ENCODE measurements at places on chromosomes 1 and 21.

DNA sequence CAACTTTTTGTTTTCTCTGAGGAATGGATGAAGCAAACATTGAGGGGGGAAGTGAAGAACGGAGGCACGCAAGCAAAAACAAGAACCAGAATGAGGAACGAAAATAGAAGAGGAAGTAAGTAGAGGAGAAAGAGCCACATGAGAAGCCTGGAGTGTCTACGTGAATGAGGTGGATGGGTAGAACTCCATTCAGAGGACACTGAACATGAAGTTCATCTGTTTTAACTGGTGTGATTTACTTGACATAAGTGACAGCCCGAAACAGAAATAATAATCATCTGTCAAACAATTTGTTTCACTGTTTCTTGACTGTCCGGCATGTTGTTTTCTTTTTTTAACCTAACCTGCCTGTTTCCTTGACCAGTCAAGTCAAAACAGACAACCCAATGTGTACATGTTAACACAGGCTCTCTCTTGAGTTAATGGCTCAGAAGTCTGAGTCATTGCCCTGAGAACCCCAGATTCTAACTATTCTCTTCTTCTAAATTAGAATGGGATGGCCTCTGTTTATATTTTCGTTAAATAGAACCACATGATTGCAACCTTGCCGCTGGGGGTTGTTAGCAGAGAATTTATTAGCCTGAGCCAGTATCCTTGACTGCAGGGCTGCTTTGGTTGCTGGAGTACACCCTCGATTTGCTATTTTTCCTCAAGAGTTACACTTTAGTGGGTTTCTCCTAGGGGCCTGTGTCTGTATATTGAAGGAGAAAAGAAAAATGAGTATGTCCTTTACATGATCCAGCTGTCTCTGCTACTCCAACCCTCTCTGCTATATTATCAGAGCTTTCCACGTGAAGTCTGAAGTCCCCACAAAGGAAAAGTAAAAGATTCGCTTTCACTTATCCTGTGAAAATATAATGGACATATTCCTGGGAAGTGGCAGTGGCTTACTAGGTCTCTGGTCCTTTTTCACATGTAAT, 151.7 kb downstream of the ZC3H11B start:
- DNase-seq = peak; percentile 79

- no peak for DNase-seq
These were observed 52.2 kb upstream of the L1TD1 start for GRCh38 chr1:62142496-62142895.

- DNase-seq = no peak
These were observed 119.5 kb upstream of the HOOK1 start for GRCh38 chr1:59695252-59695651.

- DNase-seq = no peak
These were observed 114.6 kb downstream of the ZBTB18 start for GRCh38 chr1:244165701-244166100.

GRCh38 chr1:183480971-183481441, 8.7 kb downstream of the SMG7 start:
- DNase-seq = peak; percentile 33

GRCh38 chr1:200888349-200888838, 6.3 kb upstream of the INAVA start:
- DNase-seq = peak; percentile 85

GRCh38 chr1:37483785-37484184, 9.4 kb downstream of the ZC3H12A start:
- DNase-seq = no peak

- DNase-seq = no peak
These were observed 7.6 kb downstream of the DENND2D start for GRCh38 chr1:111192658-111193519.

DNA sequence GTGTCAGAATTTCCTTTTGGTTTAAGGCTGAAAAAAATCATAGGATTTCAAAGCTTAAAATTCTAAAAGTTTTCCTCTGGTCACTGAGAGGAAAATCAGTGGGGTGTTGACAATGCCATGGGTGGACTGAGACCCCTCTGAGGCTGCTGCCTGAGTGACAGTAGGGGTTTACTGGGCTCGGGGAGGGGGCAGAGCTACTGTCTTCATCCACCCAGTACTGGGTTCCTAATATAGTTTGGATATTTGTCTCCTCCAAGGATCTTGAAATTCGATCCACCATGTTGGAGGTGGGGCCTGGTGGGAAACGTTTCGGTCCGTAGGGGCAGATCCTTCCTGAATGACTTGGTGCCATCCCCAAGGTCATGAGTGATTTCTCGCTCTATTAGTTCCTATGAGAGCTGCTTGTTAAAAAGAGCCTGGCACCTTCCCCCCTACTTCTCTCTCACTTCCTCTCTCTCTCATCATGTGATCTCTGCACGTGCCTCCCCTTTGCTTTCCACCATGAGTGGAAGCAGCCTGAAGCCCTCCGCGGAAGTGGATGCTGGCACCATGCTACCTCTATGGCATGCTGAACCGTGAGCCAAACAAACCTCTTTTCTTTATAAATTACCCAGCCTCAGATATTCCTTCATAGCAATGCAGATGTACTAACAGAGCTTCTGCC, 72.3 kb downstream of the MAP10 start:
- no peak for DNase-seq

DNA sequence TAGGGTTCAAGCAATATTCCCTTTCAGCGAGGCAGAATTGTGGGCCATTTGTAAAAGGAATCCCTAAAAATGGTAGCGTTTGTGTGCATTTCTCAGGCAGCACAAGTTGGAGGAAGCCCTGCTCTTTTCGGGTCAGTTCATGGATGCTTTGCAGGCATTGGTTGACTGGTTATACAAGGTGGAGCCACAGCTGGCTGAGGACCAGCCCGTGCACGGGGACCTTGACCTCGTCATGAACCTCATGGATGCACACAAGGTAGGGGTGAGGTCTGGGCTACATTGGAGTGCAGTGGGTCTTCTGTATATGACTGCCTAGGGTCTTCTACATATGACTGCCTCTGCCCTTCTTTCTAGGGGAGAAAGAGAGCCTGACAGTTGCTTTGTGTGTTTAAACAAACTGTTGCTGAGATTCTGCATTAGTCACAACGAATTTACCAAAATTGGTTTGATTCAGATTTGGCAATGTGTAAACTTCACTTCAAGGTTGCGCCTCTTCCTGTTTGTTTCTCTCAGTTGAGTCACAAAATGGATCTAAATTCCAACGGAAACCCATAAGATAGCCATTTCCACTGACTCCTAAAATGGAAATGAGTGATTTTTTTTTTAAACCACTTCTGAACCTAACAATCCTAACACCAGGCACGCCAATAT, 40.4 kb upstream of the BMP8A start:
- DNase-seq = no peak

DNA sequence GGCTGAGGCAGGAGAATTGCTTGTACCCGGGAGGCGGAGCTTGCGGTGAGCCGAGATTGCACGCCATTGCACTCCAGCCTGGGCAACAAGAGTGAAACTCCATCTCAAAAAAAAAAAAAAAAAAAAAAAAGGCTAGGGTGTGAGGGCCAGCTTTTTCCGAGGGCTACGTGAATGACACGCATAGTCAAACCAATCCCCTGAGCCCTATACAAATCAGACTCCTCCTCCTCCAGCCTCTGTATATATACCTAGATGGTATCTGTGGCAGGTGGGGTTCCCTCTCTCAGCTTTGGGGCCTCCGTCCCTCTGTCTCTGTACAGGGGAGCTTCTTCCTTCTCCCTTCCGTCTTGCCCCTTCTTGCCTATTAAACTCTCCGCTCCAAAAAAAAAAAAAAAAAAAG, 6.7 kb downstream of the S100A16 start:
- no peak for DNase-seq

DNA sequence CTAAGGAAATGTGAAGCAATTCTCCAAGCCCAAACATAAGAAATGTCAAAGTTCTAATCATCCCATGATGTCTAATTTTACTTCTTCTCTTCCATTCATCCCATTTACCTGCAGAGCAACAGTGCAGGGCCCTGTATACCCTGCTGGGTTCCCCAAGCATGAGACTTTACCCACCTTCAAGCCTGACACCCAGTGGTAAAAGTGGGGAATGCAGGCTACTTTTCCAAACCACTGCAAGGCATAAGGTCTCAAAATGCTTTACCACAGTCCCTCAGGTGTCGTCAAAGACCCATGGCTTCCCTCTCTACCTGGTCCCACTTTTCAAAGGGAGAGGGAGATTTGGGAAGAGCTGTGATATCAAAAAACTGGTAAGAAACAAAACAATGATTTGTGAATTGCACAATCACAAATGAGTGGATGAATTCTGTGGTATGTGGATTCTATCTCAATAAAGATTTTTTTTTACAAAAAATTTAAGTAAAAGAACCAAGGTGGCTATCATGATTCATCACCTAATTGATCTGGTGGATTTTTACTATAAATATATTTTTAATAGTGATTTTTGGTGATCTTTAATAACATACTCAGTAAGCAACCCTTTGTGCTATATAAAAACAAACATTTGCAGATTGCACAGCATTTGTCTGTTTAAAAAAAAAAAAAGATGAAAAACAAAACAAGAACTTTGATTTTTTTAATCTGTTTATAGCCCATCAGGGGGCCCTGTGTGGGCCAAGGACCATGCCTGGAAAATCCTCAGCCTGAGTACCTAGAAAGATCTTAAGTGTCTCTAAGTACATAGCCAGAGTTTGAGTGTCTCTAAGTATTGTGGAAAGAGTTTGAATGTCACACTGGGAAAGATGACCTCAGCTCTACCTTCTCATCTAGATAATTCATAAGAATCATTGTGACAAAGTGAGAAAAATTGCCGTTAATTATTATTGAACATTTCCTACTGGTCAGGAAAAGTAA, 73.1 kb upstream of the GJB5 start:
- peak; percentile 16 for DNase-seq

DNA sequence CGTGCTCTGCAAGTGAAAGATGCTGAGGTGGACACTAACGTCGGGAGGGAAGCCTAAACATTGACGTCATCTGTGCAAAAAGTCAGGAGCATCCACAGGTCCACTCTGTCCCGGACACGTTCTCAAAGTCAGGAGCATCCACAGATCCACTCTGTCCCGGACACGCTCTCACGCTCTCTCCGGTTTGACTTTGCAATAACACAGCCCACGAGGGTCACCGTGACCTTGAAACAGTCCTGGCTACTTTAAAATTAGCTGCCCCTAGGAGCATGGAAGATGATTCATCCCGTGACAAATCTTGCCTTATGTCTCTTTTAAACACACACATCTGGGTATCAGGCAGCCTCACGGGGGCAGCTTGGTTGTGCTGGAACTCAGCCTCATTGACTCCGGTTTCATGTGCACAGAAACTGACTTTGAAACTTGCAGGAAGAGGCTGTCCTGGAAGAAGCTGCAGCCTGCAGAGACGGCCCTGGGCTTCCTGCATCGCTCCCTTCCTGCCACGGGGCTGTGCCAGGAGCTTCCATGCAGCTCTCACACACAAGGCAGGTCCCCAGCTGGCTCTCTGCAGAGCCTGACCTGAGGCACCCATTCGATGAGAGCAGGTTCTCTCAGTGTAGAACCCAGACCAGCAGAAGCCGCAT, 18.1 kb upstream of the COL18A1 start:
- DNase-seq = no peak

DNA sequence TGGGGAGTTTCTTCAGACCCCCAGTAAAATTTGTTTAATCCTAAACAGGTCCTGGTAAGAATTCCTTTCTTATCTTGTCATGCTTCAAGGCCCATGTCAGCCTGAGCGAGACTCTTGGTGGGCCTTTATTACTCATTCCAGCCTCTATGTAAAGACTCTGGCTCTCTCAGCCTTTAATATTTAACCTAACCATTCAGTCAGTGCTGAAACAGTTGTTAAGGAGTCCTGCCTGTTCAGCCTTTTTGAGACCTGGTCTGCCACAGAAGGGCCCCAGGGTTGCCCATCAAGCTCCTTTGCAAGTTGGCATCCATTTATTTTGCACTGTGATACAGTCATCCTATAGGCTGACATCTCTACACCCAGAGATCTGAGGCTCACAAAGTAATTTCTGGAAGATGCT, 107.7 kb upstream of the VANGL1 start:
- no peak for DNase-seq

DNA sequence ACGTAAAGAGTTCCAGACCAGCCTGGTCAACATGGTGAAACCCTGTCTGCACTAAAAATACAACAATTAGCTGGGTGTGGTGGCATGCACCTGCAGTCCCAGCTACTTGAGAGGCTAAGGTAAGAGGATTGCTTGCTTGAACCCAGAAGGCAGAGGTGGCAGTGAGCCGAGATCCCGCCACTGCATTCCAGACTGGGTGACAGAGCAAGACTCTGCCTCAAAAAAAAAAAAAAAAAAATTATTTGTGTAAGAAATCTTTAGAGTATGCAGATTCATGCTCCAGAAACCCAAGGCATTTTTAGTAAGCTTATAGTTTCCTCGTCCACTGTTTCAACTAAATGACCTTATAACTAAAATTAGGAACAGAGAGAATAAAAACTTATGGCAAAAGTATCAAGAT, 51.3 kb downstream of the ABL2 start:
- DNase-seq = no peak

- DNase-seq = no peak
These were observed 480.6 kb downstream of the CAMTA1 start for GRCh38 chr1:7265771-7266371.

DNA sequence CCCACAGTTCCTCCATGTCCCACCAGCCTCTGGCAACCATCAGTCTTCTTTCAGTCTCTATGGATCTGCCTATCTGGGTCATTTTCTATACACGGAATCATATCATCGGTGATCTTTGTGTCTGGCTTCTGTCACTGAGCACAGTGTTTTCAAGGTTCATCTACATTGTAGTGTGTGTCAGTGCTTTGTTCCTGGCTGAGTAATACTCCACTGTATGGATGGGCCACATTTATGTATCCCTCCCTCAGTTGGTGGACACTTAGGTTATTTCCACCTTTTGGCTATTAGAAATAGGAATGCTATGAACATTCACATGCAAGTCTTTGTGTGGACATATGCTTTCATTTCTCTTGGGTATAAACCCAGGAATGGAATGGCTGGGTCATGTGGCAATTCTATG, 46.6 kb downstream of the RIPK4 start:
- no peak for DNase-seq

GRCh38 chr1:97726386-97726785, 194.4 kb downstream of the DPYD start:
- DNase-seq = no peak

GRCh38 chr21:45256021-45256911, 31.4 kb downstream of the POFUT2 start:
- no peak for DNase-seq

- no peak for DNase-seq
These were observed 20.9 kb upstream of the DYNLT5 start for GRCh38 chr1:66731170-66731865.

- DNase-seq = no peak
These were observed 26.4 kb upstream of the LRIG2 start for GRCh38 chr1:113046569-113046968.

GRCh38 chr1:201983380-201983805, 945 bp downstream of the RNPEP start:
- no peak for DNase-seq
